ENCODE measurements at places on chromosomes 11 and 22. TPM values are rescaled to one million over a fixed set of nuclear protein-coding genes. Genes with fewer than 3 reads are reported as not detected.

GRCh38 chr11:132312701-132313111 is 942.3 kb downstream of the NTM start:
- no peak overlapping the region for H3K4me3 ChIP-seq
- no peak overlapping the region for H3K27ac ChIP-seq
- no peaks in the 10 kb centered on the region for H3K36me3 ChIP-seq
- DNase-seq: peak; percentile 49
- no peaks in the 10 kb centered on the region for H3K4me1 ChIP-seq

DNA sequence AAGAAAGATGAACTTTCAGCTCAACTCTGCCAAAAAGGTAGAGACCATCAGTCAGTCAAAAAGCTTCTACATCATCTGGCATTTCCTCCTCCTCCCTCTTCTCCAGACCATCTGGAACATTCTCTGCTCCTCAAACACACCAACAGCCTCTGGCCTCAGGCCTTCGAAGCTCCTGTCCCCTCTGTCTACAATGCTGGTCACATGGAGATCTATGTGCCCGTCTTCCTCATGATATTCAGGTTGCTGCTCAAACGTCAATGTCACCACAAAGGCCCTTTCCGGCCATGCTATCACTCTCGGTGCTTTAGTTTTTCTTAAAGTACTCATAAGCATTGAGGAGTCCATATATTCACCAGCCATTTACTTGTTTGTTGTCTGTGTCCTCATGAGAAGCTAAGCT is 146.2 kb downstream of the SPATA19 start:
- no peak overlapping the region for H3K4me3 ChIP-seq
- no peaks in the 10 kb centered on the region for H3K4me1 ChIP-seq
- H3K27me3 ChIP-seq: no peaks in the 10 kb centered on the region
- H3K27ac ChIP-seq: no peak overlapping the region
- no peak for DNase-seq
- no peaks in the 10 kb centered on the region for H3K36me3 ChIP-seq

- DNase-seq: peak; percentile 36
- H3K4me3 ChIP-seq: no peak overlapping the region
- no peaks in the 10 kb centered on the region for H3K27me3 ChIP-seq
- H3K27ac ChIP-seq: no peak overlapping the region
- no peaks in the 10 kb centered on the region for H3K36me3 ChIP-seq
Measured at GRCh38 chr11:2194877-2195755, 23.5 kb upstream of the TH start.

DNA sequence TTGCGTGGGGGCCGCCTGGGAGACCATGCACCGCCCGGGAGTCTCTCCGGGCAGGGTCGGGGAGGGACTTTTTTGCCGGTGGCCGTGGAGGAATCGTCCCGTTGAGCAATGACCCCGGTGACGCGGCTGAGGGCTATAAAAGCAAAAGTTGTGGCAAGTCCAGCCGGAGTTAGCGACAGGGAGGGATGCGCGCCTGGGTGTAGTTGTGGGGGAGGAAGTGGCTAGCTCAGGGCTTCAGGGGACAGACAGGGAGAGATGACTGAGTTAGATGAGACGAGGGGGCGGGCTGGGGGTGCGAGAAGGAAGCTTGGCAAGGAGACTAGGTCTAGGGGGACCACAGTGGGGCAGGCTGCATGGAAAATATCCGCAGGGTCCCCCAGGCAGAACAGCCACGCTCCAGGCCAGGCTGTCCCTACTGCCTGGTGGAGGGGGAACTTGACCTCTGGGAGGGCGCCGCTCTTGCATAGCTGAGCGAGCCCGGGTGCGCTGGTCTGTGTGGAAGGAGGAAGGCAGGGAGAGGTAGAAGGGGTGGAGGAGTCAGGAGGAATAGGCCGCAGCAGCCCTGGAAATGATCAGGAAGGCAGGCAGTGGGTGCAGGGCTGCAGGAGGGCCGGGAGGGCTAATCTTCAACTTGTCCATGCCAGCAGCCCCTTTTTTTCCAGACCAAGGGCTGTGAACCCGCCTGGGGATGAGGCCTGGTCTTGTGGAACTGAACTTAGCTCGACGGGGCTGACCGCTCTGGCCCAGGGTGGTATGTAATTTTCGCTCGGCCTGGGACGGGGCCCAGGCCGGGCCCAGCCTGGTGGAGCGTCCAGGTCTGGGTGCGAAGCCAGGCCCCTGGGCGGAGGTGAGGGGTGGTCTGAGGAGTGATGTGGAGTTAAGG is at the start of gene NEAT1:
Gene NEAT1, plus strand, starts transcription at position 166 of the 883 bp plus-strand sequence.
- no peaks in the 10 kb centered on the region for H3K27me3 ChIP-seq
- peaks cover 36% of the 10 kb centered on the region for H3K36me3 ChIP-seq
- H3K4me1 ChIP-seq: peaks cover 78% of the 10 kb centered on the region
- DNase-seq: peak; percentile 93
- peak within 1 kb of the TSS; percentile 66 for H3K4me3 ChIP-seq

DNA sequence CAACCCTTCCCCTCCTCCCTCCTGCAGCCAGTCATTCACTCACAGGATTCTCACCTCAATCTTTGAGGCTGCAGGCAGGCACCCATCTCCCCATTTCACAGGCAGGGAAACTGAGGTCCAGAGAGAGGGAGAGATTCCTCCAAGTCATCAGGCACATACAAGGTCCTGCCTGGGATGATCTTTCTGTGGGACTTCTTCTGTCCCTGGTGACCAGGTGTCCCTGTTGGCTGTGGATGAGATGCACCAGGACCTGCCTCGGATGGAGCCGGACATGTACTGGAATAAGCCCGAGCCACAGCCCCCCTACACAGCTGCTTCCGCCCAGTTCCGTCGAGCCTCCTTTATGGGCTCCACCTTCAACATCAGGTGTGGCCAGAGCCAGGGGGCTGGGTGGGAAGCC is 7.8 kb downstream of the FTH1 start:
- H3K4me3 ChIP-seq: no peak overlapping the region
- H3K27ac ChIP-seq: no peak overlapping the region
- no peaks in the 10 kb centered on the region for H3K27me3 ChIP-seq
- peaks cover 19% of the 10 kb centered on the region for H3K36me3 ChIP-seq

The ASRGL1 gene
- total RNA-seq: 40.1 TPM

DNA sequence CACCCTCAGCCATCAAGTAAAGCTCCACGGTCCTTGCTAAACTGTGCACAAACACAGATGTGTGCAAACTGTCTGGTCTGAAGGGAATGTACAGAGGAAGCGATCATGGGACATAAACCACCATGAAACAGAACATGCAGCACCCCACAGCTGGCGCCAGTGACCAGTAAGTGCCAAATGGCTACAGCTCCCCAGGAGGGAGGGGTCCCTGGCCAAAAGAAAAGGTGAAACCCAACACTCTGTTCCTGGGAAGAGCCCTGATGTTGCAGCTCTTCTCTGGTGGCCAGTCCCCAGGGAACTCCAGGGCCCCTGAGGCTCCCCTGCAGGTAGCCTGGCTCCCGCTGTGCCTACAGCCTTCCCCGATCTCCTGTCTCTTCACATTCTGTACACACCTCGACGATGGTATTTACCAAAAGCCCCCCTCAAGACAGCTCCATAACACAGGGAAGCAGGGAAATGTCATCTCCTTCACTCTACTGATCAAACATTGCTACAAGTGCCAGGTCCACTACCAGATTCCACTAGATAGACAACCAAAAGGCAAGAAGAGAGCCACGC is 2.9 kb downstream of the DGCR6L start:
- no peak for DNase-seq
- no peak overlapping the region for H3K4me3 ChIP-seq
- no peaks in the 10 kb centered on the region for H3K36me3 ChIP-seq

GRCh38 chr11:16977994-16978315 is 36.3 kb downstream of the PLEKHA7 start:
- DNase-seq: no peak
- H3K27me3 ChIP-seq: no peaks in the 10 kb centered on the region
- H3K4me1 ChIP-seq: no peaks in the 10 kb centered on the region

The STARD10 gene
- 16.9 TPM for total RNA-seq

GRCh38 chr22:42978453-42979103 is 36.4 kb downstream of the PACSIN2 start:
- H3K36me3 ChIP-seq: no peaks in the 10 kb centered on the region
- peaks cover 10% of the 10 kb centered on the region for H3K4me1 ChIP-seq
- H3K4me3 ChIP-seq: no peak overlapping the region
- no peak overlapping the region for H3K27ac ChIP-seq
- no peak for DNase-seq

The MMP12 gene
- 0.19 TPM for total RNA-seq

DNA sequence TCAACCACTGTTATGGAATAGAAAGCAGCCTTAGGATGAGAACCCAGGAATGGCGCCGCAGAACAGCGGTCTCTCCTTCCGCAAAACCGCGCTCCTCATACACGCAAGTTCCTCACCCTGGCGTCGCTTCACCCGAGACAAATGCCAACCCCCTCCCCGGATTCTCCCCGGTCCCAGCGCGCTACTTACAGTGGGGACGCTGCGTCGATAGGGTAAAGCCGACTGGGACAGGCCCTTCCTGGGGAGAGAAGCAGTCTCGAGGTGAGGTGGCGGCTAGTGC is 287 bp downstream of the RPS13 start:
- H3K27me3 ChIP-seq: no peaks in the 10 kb centered on the region
- no peak for DNase-seq
- peaks cover 14% of the 10 kb centered on the region for H3K4me1 ChIP-seq
- H3K27ac ChIP-seq: peak overlapping the region; percentile 94
- peak overlapping the region; percentile 89 for H3K4me3 ChIP-seq
